ENCODE measurements at places on chromosomes 16 and 17. TPM values are rescaled to one million over a fixed set of nuclear protein-coding genes. Genes with fewer than 3 reads are reported as not detected.

The TMEM106A gene
- total RNA-seq: 1.1 TPM

The GLTPD2 gene
- not detected for total RNA-seq

The AGRP gene
- total RNA-seq: not detected

The IFT20 gene
- 56.4 TPM for total RNA-seq

The LGALS3BP gene
- total RNA-seq: 72.5 TPM

The PPL gene
- total RNA-seq: 2.4 TPM

The TMEM235 gene
- total RNA-seq: not detected

The CBX2 gene
- 18.9 TPM for total RNA-seq

The CBFA2T3 gene
- 0.47 TPM for total RNA-seq

The KCNH4 gene
- 0.61 TPM for total RNA-seq

The HOXB9 gene
- 9.1 TPM for total RNA-seq

The PAFAH1B1 gene
- total RNA-seq: 202 TPM

The WNK4 gene
- total RNA-seq: 1.8 TPM

The ITGB4 gene
- total RNA-seq: 62.6 TPM

The ACSM2A gene
- not detected for total RNA-seq

The SNAI3 gene
- total RNA-seq: not detected

The EFNB3 gene
- total RNA-seq: 1.7 TPM

The CD300LB gene
- not detected for total RNA-seq

The CDC42EP4 gene
- total RNA-seq: 76.0 TPM

The MC1R gene
- 7.3 TPM for total RNA-seq

The C16orf54 gene
- not detected for total RNA-seq

The PDE6G gene
- total RNA-seq: 2.5 TPM

The CES4A gene
- total RNA-seq: 1.6 TPM

The CDH5 gene
- 0.17 TPM for total RNA-seq

The P3H4 gene
- total RNA-seq: 39.0 TPM

The KIF2B gene
- not detected for total RNA-seq

The NUDT16L1 gene
- total RNA-seq: 24.0 TPM

The C17orf67 gene
- total RNA-seq: 2.4 TPM

The KRT28 gene
- not detected for total RNA-seq

The PIPOX gene
- total RNA-seq: not detected

The FOXF1 gene
- total RNA-seq: not detected

The UTP18 gene
- total RNA-seq: 78.2 TPM

The DNAAF8 gene
- total RNA-seq: 2.0 TPM

The TBX21 gene
- 0.07 TPM for total RNA-seq

The CACNG3 gene
- not detected for total RNA-seq

The PERCC1 gene
- total RNA-seq: not detected

The UMOD gene
- total RNA-seq: not detected

The GAS7 gene
- 0.33 TPM for total RNA-seq

The GP2 gene
- not detected for total RNA-seq

The TBC1D3E gene
- not detected for total RNA-seq

The GPR179 gene
- 0.03 TPM for total RNA-seq

The BRICD5 gene
- total RNA-seq: 4.4 TPM

The ALDH3A1 gene
- 928 TPM for total RNA-seq

The SP2 gene
- 16.4 TPM for total RNA-seq

The PPP4C gene
- total RNA-seq: 142 TPM

The USP43 gene
- total RNA-seq: 4.5 TPM

The CDH15 gene
- total RNA-seq: 0.15 TPM

The CCL8 gene
- total RNA-seq: not detected

The LPCAT2 gene
- total RNA-seq: 5.8 TPM

The KRTAP4-3 gene
- not detected for total RNA-seq

The TPSG1 gene
- not detected for total RNA-seq

The TMC5 gene
- total RNA-seq: 6.1 TPM

The TMIGD1 gene
- not detected for total RNA-seq
